CD8-positive, alpha-beta T cell (primary cell): ENCODE measurements at places on chromosomes 1 and 21.

GRCh38 chr21:19608101-19608621 is 1204.6 kb upstream of the TMPRSS15 start:
- no peak for DNase-seq

GRCh38 chr1:9180111-9180819 is 51.4 kb upstream of the GPR157 start:
- no peak for DNase-seq

GRCh38 chr1:43565600-43566360 is 35.1 kb downstream of the PTPRF start:
- peak; percentile 17 for DNase-seq

GRCh38 chr1:94012708-94013366 is 103.6 kb upstream of the GCLM start:
- no peak for DNase-seq

- no peak for DNase-seq
These were observed 100.5 kb upstream of the KCNK1 start for GRCh38 chr1:233513431-233513830.

DNA sequence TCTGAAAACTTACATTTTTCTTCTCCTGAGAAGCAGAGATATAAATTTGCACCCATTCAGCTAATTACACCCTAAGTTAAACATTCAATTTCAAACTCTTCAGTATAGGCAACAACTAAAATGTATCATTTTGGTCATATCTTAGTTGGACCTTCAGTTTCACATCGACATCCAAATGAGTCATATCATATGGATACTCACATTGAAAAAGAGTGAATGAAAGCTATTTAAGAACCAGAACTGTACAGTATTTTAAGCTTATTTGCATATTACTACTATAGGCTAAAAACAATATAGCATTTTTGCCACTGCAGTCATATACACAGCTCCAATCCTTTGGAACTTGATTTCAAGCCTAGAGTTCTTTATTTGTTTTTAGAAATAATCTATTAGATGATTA is 33.6 kb downstream of the USP25 start:
- no peak for DNase-seq

DNA sequence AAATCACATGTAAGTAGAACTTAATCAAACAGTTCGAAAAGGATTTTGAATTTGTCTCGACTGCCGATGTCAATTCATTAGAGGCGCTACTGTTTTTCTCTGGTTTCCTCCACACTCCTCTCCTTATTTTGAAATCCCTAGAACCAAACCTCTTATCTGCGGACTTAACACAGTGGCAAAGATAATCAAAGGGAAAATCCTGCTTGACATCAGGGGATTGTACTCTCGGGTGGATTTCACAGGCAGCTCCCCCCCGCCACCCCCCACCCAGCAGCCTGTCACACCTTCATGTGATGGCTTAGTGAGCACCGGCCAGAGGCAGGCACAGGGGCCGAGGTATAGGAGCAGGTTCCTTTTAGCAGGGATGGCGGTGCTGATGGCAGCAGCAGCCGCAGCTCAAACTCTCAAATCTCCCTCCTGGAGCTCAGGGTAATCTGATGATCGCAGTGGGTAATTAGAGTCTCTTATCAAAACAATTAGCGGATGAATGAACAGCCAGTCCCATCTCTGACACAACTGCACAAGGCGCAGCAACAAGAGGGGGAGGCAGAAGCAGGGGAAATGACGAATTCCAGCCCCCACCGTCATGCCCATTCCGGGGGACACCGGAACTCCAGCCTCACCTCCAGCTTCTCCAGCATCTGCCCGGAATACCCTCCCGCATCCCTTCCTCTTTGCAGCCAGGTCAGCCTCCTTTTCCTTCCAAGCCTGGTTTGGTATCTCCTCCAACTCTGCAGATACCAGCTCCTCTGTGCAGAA is 80.3 kb downstream of the SSBP3 start:
- DNase-seq = no peak

DNA sequence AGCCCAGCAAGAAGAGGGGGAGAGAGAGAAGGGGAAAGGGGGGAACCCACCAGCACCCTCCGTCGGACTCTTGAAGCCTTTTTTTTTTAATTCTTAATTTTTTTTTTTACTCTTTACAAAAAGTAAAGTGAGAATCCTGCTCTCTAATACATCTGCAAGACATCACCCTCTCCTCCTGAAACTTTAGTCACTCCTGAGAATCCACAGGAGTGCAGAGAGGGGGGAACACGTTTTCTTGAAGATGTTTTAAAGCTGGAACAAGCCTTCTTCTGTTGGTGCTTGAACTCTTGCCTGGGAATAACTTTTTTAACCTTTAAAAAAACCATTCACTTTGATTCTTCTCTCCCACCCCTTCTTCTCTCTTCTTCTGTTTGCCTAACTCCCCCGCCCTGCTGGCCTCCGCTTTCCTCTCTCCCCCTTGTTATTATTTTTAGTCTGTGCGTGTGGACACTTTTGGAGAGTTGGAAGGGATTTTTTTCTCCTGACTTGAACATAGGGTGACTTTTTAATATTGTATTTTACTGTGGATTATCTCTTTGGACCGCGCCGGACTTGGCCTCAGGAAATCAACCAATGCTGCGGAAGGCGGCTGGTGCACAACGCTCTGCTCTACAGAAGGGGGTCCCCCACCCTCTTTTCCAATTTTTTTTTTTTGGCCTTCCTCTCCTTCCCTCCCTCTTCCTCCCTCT is 383 bp upstream of the PRRX1 start:
- DNase-seq = no peak

DNA sequence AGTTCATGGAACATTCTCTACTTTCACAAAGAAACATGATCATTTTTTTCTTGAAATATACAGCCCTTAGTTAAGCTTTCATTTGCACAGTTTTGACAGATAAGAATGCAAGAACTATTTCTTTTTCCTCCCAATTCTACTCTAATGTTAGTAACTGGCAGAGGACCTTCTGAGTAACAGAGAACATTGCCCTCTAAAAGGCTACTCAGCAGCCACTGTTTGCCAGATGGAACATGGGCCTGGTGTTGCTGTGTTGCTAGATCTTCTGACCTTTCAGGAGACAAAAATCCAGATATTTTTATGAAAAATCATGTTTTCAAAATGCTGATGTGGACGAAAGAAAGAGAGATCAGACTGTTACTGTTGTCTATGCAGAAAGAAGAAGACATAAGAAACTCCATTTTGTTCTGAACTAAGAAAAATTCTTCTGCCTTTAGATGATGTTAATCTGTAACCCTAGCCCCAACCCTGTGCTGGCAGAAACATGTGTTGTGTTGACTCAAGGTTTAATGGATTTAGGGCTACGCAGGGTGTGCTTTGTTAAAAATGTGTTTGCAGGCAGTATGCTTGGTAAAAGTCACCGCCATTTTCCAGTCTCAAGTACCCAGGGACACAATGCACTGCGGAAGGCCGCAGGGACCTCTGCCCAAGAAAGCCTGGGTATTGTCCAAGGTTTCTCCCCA is 2.9 kb upstream of the PRDX6 start:
- no peak for DNase-seq

DNA sequence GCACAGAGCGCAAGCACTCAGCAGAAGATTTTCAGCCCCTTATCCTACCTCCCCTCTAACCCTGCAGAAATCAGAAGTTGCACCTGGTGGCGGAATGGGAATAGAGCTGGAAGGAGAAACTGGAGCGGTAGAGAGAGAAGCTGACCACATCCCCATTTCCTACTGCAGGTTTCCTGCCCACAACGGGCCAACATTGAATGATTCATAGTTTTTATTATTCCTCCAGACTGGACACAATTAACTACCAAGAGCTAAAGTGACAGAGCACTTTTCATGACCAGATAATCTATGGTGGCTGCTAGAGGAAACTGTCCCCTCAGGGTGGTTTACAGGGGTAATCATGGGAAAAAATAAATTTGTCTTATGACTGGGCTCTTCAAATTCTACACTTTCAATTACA is 21.3 kb upstream of the LRRC8D start:
- no peak for DNase-seq

GRCh38 chr1:169529068-169529642 is 43.4 kb upstream of the SLC19A2 start:
- no peak for DNase-seq
